ENCODE measurements at places on chromosomes 5 and 9.

GRCh38 chr5:179912386-179912785, 4.7 kb upstream of the TBC1D9B start:
- DNase-seq = no peak

- DNase-seq = no peak
These were observed 42.6 kb upstream of the ADRA1B start for GRCh38 chr5:159873680-159874079.

- DNase-seq = no peak
These were observed 100.6 kb upstream of the IER5L start for GRCh38 chr9:129278391-129279237.

DNA sequence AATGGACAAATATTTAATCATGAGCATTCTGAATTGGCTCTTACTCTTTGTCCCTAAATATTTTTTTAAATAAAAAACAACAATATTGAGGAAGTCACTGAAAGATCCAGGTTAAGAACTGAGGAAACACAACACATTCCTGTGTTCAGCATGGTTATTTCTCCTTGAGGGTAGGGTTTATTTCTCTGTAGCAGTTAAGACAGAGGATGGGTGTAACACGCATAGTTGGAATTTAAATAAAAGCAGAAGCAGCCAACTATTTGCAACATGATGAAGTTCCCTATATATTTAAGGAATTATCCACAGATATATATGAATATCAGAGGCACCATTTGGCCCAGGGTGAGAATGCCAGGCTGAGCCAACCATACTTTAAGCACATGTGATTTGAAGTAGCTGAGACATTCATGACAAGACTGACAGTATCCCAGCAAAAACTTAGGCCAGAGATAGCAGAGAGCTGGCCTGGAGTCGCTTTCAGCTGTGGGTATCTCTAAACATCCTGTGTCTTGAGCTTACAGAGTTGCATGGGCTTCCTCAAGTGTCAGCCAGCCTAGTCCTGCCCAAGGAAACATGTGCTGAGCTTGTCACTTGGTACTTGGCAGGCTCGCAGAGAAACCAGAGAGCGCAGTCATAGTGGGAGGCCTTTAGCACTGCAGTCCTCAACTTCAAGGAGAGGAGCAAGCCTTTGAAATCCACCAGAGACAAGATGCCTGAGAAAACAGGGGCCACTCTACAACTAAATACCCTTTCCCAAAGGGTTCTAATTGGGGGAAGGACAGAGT, 43.6 kb downstream of the SEMA5A start:
- DNase-seq = no peak

GRCh38 chr5:137752905-137753690, 1.1 kb downstream of the HNRNPA0 start:
- DNase-seq = no peak

DNA sequence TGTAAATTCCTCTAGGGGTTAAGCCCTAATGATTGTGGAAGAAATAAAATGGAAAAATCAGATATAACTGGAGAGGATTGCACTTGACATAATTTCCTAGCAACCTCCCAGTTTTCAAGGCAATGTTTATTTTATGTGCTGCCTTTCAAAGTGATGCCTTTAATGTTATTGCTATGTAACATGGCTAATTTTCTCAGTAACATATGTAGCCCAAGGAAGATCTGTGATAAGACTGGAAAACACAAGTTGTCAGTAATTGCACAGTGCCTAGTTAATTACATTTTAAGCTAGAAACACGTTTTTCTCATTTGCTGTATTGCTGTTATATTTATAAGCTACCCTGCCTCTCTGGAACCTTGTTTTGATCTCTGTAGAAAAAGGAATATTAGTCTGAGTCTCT, 49.2 kb upstream of the KCNN2 start:
- no peak for DNase-seq

GRCh38 chr5:127785098-127785927, 82.1 kb downstream of the CCDC192 start:
- DNase-seq = no peak

- no peak for DNase-seq
These were observed 85.1 kb downstream of the BRINP1 start for GRCh38 chr9:119284118-119284517.

DNA sequence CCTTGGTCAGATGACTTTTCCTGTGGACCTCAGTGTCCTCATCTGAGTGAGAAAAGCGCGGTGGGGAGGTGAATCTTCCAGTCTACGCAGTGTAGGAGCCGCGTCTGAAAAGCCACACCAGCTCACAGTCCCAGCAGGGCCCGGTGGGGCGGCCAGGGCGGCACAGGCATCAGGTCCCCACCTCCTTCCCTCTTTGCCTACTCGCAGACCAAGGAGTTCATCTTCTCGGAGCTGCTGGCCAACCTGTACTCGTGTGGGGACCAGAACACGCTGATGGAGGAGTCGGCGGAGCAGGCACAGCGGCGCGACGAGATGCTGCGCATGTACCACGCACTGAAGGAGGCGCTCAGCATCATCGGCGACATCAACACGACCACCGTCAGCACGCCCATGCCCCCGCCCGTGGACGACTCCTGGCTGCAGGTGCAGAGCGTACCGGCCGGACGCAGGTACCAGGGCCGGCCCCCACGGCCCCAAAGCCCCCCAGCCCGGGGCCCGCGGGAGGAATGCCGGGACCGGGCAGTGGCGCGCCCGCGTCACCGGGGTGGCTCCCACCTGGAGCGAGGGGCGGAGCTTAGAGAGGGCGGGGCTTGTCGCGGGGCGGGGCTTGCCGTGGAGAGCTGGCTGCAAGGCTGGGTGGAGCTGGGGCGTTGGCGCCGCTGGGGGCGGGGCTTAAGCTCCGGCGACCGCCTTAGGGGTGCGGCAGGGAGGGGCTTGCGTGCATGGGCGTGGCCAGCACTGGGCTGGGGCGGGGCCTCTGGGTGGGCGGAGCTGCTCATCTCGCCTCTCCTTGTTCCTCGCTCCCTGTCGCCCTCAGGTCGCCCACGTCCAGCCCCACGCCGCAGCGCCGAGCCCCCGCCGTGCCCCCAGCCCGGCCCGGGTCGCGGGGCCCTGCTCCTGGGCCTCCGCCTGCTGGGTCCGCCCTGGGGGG, 25.6 kb downstream of the GOLGA2 start:
- peak; percentile 98 for DNase-seq

GRCh38 chr5:113336975-113337374, 97.8 kb downstream of the TSSK1B start:
- no peak for DNase-seq

DNA sequence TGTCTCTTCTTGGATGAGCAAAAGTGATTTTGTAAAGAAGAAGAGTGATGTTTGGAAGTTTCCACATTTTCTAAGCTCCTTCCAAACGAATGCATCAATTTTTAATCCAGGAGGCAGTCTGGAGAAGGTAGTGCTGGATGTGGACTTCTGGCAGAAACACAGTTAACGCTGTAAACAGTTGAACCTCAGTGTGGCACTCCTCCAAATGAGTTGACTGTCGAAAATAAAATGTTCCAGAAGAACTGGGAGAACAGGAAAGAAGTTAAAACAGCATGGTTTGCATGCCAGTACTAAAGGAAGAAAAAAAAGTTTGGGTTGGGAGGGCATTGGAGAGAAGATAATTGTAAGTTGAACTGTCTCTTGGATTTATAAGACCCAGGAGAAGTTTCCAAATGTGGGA, 6.5 kb downstream of the ZNF462 start:
- DNase-seq = no peak

GRCh38 chr9:132877458-132877823, 643 bp downstream of the AK8 start:
- no peak for DNase-seq

DNA sequence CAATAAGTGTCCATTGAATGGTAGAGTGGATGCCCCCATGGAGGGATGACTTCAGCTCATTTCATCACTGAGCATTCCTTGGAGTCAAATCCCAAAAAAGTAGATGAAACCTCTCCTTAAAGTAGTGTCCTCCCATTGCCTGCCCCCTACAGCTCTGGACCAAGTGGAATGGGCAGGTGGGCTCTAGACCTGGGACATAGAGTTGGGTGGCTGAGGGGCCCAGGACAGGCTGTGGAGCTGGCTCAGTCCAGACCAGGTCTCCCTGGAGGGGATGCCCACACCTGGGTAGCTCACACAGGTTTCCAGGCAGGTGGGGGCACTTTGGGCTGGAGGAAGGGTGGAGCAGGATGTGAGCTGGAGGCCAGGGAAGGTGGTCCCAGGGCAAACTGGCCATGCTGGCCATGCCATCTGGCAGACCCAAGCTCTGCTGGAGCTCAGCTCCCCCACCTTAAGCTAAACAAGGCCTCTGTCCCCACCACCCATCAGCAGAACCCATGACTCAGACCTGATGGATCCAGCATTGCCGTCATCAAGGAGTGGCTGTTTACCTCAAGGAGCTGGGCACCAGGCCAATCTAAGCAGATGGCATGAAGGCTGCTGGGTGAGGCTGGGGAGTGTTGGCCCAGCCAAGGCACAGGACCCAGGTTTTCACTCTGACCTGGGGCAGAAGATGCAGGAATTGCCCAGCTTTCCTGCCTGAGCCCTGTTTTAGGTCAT, 6.2 kb upstream of the SPINK4 start:
- DNase-seq = no peak

DNA sequence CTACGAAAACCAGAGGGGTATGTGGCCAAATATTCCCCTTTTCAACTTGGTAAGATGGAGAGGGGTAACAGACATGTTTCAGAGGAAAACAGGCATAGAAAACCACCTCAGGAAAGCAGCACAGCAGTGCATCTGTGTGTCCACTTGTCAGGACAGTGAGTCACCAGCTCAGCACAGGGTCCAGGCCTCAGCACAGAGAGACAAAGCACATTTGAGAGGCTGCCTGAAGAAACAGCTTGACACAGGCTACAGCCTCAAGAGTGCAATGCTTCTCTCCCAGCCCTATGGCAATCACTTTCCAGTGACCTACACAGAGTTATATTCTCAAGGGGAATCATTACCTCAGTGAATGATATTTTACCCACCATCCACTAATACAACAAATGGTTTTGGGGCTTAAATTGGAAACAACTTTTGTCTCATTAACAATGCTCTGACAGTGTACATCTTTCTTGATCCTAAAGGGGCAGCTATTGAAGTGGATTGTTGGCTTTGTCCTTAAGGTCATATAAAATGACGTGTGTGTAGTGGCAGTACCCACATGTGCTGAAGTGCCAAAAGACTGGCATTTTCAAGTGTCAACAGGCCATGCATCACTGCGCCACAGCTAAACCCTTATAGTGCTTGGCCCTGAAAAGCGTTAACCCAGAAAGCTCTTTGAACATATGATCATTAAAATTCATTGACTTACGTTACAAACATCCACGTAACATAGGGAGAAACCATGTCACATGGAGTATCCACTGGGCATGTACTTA, 46.4 kb downstream of the ERMP1 start:
- no peak for DNase-seq

DNA sequence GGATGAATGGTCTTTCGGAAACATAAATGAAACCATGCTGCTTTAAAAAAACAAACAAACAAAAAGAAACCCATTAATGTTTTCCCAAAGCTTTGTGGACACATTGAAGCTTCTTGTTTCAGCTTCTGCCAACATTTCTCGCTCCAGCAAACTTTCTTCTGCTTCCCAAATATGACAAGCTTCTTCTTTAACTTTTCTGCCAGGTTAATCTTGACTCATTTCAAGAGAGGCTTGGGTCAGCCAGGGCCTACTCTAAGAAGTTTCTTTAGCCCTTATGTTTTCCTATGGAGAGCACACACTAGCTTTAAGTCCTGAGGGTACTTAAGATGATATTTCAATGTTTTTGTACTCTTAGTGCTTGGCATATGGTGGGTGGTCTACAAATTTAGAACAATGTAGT, 6.1 kb downstream of the ANXA1 start:
- no peak for DNase-seq

DNA sequence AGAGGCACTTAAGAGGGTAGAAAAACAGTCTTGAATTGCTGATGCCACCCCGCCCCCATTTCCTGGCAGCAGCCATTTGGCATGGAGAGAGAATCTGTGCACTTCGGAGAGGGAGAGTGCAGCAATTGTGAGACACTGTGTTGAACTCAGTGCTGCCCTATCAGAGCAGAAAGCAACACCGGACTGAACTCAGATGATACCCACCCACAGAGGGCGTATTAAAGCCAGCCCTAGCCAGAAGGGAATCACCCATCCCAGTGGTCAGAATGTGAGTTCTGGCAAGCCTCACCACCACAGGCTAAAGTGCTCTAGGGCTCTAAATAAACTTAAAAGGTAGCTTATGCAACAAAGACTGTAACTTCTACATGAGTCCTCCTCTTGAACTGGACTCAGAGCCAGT, 88.4 kb upstream of the RGS7BP start:
- DNase-seq = no peak

DNA sequence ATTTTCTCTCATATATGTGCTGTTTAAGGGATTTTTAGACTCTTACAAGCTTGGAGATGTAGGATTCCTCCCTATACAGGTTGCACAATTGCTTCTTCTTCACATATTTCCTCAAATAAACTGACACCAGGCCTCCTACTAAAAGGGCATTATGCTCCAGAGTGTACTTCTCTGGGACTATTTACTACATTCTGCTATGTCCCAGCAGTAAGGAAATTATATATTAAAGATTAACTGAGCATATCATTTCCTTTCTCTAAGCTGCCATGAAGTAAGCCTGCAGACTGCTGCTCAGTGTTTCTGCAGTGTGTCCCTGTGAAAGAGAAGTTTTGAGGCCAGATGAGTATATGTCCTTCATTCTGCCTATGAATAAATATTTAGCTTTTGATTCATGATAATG, 356.9 kb upstream of the NUDT12 start:
- no peak for DNase-seq

- DNase-seq = no peak
These were observed 42.4 kb upstream of the ZBED3 start for GRCh38 chr5:77129391-77129990.

DNA sequence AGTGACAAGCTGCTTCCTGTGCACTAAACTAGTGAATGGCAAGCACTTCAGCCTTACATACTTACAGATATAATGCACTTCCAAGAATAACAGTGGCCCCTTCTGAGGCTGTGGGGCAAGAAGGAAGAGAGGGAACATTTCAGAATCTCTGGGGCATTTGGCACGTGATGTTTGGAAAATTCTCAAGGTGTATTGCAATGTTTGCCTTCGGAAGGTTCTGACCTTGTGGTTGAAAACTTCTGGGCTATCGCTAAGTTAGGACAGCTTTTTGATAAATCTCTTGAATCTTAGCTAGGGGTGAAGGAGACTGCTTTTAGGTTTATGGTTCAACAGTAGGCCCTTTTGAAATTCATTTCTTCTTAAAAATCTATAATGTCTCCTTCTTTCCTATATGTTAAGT, 7.1 kb upstream of the FGF10 start:
- DNase-seq = no peak

GRCh38 chr5:174412941-174413340, 311.4 kb upstream of the MSX2 start:
- no peak for DNase-seq

DNA sequence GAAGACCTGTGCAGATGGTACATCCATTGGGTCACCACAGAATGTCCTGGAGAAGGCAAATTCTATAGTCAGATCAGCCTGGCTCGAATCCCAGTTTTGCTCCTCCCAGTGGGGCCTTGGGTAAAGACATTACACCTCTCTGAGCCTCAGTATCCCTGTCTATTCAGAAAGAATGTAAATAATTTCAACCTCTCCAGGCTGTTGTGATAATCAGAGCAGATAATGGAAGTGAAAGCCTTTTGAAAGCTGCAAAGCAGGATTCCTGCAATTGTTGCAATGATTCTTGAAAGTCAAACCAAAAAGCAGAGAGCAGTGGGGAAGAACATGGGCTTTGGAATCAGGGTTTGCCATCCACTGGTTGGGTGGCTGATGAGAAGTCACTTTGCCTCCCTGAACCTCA, 63.2 kb downstream of the LHX2 start:
- no peak for DNase-seq
